ENCODE measurements at places on chromosomes 2 and 18.
A peak's percentile ranks its signal among the peaks of the same experiment; 100 is the strongest.

DNA sequence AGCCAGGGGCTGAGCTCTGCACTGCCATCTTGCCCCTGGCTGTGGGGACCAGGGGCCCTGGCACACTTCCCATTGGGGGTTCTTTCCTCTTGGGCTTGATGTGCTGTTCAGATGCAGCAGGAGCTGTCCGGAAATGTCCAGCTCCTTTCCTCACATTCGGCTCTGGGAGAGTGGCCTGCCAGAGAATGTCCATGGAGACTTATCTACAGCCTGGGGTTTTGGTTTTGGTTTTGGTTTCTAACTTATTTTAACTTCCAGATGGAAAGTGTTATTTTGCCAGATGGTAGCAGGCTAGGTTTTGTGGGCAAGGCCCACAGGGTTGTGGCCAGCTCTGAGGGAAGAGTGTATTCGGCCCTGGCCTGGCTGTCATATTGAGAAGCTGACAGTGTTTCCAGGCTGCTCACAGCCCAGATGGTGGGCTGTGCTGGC, 177.3 kb downstream of the ANKRD30B start:
- no peak for DNase-seq

- no peak for DNase-seq
These were observed 19.5 kb downstream of the LIPG start for GRCh38 chr18:49581371-49581770.

- no peak for DNase-seq
These were observed 162.5 kb upstream of the EPAS1 start for GRCh38 chr2:46134531-46135227.

DNA sequence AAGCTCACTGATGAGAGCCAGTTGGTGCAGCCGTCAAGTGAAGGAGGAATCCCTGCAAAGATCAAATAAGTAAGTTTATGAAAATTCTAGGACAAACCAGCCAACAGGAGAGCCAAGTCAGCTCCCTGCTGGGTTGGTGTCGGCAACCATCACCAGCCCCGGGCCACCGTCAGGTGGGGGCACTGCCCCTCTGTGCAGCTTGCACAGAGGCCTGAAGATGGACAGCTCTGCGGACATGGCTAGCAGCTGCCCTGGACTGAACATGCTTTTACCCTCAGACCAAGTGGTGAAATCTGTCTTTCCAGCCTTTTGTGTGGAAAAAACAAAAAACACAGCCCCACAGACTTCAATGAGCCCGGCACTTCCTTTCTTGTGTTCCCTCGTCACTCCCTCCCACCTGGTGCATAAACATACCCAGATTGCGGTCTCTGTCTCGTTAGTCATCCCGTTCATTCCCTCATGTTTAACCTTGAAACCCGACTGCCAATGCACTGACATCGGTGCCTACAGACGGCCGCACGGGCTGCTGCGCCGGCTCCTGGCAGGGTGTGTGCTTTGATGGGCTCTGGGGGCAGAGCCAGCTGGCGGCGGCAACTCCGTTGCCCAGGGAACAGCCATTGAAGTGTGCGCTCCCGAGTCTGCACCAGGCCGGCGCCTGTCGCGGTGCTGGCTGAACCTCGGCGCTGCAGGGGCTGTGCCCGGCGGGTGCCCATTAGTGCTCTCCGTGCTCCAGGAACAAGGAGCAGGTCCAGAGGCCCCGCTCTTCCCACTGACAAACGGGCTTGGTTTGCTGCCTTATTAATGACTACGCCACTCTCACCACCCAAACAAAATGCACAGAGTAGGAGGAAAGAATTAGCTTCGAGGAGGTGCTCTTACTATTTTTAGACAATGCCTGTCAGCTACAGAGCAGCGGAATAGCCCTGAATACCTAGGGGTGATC, 95.3 kb downstream of the EIPR1 start:
- no peak for DNase-seq

DNA sequence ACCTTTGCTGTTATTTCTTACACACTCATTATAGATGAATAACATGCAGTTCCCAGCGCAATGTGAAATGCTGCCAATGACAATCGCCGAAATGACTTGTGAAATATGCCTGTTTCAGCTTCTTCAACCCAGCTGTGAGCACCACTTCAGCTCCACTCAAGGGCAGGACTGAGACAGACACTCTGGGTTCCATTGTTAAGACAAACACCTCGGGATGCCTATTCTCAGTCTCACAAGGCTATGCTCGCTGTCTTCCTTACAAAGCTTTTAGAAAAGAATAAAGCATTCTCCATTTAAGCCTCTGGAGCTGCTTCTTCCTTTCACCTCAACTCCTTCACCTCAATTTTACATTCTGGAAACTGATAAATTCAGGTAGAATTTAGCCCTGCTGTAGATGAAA, 4.2 kb downstream of the CBLN2 start:
- no peak for DNase-seq

- DNase-seq, result no peak
These were observed 15.1 kb upstream of the BZW1 start for GRCh38 chr2:200796561-200796960.

GRCh38 chr2:14418115-14418514, 214.4 kb upstream of the LRATD1 start:
- DNase-seq, result no peak

DNA sequence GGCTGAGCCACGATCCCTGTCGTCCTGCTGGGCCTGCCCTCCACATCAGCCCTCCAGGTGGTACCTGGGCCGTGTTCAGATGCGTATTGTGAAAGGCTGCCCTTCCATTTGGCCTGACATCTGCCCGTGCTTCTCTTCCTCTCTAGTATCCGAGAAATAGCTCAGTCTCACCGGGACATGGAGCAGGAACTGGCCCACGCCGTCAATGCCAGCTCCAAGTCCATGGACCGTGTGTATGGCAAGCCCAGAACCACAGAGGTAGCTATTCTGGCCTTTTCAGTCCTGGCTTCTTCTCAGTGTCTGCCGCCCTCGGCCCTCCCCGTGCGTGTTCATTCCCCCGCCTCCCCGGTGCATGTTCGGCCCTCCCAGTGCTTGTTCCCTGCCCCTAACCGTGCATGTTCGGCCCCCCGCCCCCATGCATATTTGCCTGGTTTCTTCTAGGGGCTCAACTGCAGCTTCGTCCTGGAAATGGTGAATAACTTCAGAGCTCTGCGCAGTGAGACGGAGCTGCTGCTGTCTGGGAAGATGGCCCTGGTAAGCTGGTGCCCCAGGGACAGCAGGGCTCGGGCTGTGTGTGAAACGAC, 104.3 kb downstream of the USP40 start:
- DNase-seq, result no peak

GRCh38 chr18:11857177-11857887, 6.1 kb downstream of the CHMP1B start:
- no peak for DNase-seq

- DNase-seq, result no peak
These were observed 61.9 kb downstream of the XRCC5 start for GRCh38 chr2:216171011-216171410.

DNA sequence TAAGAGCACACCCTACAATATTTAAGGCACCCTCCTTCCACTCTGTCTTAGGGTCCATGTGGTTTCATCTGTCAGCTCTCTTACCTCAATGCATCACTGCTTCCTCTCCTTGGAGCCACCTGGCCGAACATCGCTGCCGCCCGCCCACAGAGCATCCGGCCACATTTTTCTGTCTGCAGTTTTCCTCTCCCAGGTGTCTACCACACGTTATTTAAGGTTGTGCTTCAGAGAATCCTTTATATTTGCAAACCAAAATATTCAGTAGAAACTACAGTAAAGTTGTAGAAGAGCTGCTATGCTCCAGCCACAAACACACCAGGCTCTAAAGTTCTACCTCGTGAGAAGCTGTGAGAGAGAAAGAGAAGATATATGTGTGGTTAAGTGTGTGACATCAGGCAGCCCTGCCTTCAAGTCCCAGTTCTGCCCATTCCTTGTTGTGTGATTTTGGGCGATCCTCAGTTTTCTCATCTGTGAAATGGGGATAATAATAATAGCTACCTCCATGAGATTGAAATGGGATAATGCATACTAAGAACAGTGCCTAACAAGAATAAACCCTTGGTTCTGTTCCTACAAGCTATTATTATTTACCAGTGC, 4.9 kb upstream of the STK17B start:
- DNase-seq, result peak; percentile 85

DNA sequence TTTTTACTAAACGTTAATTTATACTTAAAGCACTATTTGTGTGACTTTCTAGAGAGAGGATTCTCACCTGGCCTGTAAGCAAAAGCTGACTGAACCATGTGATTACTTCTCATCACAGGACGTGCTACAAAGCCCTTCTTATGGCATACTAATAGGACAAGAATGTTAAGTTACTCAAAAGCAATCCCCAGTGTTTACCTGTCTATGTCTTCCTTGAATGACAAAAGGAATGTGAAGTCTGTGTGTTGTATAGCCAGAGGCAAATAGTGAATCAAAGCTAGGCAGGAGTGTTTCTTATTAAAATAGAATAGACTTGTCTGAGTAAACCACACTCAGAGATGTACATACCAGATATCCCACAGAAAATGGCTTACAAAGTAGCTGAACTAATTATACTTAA, 1465.5 kb downstream of the SUCLG1 start:
- no peak for DNase-seq

- DNase-seq, result no peak
These were observed 288.7 kb downstream of the LPIN1 start for GRCh38 chr2:12035029-12035720.
